ENCODE measurements at places on chromosomes 16 and 17. TPM values are rescaled to one million over a fixed set of nuclear protein-coding genes. Genes with fewer than 3 reads are reported as not detected.

The LGALS9B gene
- total RNA-seq: not detected

The KRT20 gene
- 0.23 TPM for total RNA-seq

The GINS3 gene
- total RNA-seq: 25.2 TPM

The CD300H gene
- not detected for total RNA-seq
